ENCODE measurements at places on chromosomes 11 and 22.

DNA sequence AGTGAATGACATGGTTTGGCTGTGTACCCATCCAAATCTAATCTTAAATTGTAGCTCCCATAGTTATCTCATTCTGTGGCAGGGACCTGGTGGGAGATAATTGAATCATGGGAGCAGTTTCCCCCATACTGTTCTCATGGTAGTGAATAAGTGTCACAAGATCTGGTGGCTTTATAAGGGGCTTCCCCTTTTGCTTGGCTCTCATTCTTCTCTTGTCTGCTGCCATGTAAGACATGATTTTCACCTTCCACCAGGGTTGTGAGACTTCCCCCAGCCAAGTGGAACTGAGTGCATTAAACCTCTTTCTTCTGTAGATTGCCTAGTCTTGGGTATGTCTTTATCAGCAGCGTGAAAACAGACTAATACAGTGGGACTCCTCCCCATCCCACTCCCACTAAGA is 11.1 kb downstream of the OR5A2 start:
- DNase-seq: no peak

DNA sequence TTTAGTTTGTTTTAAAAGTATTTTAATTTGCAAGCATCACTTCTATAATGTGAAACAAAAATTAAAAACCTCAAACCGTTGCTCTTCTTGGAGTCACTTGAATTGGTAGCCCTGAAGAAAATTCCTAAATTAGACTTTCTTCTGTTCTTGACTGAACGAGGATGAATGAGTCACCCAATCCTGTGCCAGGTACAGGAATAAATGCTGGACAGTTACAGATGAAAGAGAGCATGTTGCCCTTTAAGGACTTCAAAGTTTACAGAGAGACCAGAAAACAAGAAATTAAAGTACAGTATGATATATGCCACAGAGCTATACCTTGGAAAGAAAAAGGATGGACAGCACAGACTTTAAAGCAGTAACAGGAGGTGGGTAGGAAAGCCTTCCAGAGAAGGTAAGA is 41.3 kb upstream of the CXCR5 start:
- no peak for DNase-seq

- no peak for DNase-seq
Observed at GRCh38 chr11:125342281-125342930, 153.7 kb downstream of the FEZ1 start.

DNA sequence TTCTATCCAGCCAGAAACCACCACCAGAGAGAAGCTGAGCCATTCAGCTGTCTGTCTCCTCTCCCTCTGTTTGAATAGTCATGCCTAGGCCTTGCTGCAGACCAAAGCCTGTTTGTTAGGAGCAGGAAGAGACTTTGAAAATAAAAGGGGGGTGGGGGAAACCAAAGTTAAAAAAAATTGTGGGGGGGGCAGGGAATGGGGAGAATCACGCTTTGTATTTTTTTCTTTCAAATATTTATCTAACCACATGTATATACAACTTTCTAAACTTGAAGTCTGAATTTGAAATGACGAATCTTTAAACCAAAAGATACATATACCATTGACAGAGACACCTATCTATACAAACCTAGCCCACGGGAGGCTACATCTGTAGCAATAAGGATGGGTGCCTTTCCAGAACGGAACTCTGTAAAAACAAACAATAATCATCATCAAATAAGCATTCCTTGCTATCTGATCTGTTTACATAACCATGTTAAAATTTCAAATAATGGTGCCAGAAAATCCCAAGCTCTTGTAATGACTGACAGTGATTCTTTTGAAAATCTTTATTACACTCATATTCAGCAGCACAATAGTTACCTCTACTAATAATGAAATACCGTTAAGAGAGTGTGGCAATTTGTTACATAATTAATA is 14.3 kb downstream of the DDX17 start:
- no peak for DNase-seq

DNA sequence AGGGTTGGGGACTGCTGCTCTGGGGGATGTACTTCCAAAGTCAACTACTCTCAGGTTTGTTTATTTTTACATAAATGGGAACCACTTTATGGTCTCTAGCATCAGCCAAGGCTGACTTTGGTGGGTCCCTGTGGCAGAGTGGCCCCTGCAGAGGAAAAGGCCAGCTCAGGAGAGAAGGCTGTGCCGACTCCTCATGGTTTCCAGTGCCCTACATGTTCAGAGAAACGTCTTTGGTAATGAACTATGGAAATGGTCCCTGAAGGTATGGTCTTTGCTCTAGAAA is 3.0 kb upstream of the ZDHHC8 start:
- DNase-seq: no peak

DNA sequence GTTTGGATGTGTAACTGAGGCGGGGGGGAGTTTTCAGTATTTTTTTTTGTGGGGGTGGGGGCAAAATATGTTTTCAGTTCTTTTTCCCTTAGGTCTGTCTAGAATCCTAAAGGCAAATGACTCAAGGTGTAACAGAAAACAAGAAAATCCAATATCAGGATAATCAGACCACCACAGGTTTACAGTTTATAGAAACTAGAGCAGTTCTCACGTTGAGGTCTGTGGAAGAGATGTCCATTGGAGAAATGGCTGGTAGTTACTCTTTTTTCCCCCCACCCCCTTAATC is 2.3 kb downstream of the MALAT1 start:
- no peak for DNase-seq

- peak; percentile 22 for DNase-seq
Observed at GRCh38 chr22:35352214-35353111, 28.4 kb upstream of the HMOX1 start.

GRCh38 chr11:117535850-117536411 is 208.3 kb downstream of the CEP164 start:
- DNase-seq: peak; percentile 12

GRCh38 chr11:92296138-92296515 is 71.5 kb downstream of the FAT3 start:
- no peak for DNase-seq

- no peak for DNase-seq
Observed at GRCh38 chr11:6610591-6610990, 1.4 kb downstream of the TAF10 start.

- no peak for DNase-seq
Observed at GRCh38 chr22:39353346-39353745, 3.6 kb downstream of the SYNGR1 start.

- no peak for DNase-seq
Observed at GRCh38 chr22:23789638-23790037, 2.9 kb downstream of the SMARCB1 start.

- no peak for DNase-seq
Observed at GRCh38 chr11:70670676-70671034, 272.3 kb downstream of the CTTN start.

- DNase-seq: no peak
Observed at GRCh38 chr11:11268119-11268518, 84.9 kb downstream of the CSNK2A3 start.

GRCh38 chr22:46192210-46192993 is 42.1 kb downstream of the PPARA start:
- no peak for DNase-seq

GRCh38 chr11:25597696-25598095 is 734.2 kb upstream of the ANO3 start:
- DNase-seq: no peak

DNA sequence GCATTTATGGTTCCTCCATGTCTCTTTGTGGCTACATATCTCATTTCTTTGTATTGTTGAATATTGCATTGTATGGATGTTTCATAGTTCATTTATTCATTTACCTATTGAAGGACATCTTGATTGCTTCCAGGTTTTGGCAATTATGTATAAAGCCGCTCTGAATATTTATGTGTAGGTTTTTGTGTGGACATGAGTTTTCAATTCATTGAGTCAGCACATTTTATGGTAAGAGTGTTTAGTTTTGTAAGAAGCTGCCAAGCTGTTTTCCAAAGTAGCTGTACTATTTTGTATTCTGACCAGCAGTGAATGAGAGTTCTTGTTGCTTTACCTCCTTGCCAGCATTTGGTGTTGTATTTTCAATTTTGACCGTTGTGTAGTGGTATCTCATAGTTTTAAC is 39.2 kb downstream of the KDM2A start:
- DNase-seq: peak; percentile 53

DNA sequence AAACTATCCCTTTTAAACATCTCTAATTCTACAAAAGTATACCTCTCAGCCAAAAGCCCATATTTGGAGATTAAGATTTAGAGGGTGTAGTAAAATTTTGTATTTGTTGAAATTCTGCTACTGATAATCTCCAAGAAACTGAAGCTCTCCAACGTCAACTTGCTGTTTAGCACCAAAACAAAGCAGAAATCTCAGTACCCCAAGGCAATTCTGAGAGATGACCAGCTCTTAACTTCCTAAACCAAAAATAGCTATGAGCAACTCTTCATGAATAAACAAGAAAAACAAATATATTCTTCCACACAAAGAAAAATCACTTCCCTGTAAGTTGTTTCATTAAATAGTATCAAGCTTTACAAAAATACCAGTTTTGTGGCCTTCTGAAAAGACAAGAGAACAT is 13.3 kb downstream of the RRAS2 start:
- no peak for DNase-seq

- peak; percentile 72 for DNase-seq
Observed at GRCh38 chr11:44005063-44005701, 42.6 kb upstream of the ACCSL start.

- DNase-seq: peak; percentile 25
Observed at GRCh38 chr11:36672815-36673450, 74.9 kb upstream of the RAG2 start.

- DNase-seq: no peak
Observed at GRCh38 chr11:124222407-124222806, 18.5 kb upstream of the OR8G1 start.

GRCh38 chr11:73034777-73035176 is 107.3 kb downstream of the FCHSD2 start:
- DNase-seq: no peak

GRCh38 chr11:64605244-64605560 is 14.2 kb downstream of the SLC22A12 start:
- DNase-seq: no peak

DNA sequence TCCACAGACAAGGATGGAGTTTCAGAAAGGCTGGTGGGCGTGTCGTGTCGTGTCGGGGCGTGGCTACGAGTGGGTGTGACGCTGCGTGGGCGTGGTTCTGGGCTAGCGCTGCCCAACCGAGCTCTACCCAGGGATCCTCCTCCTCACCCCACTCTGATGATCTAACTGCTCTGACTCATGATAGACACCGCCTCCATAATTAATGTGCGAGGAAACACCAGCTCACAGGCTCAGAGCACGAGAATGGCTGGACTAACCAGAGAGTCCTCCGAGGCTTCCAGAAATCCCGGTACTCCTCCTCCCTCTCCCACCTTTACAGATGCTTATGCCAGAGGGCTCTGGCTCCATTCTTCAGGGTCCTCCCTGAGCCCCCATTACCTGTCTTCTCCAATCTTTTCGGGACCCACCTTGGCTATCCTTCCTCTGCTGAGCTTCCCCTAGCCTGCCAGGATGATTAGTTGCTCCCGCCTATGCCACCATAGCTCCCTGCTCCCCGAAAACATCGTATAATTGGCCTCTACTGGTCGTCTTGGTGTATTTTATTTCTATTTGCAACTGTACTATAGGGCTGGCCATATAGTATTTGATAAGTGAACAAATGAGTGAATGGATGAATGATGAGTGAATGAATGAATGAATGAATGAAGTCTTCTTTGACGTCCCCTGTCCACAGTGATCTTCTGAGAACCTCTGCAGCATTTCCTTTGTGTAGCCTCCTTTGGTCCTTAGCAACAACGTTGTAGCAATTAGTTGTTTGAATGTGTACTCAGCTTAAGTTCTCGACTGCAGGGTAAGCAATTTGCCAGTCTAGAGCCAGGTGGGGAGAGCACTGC is 21.7 kb downstream of the TMPRSS13 start:
- peak; percentile 88 for DNase-seq

Measured in tongue (tissue), 3 donors.